ENCODE measurements at places on chromosomes 5 and 9.

GRCh38 chr5:140165101-140165922 is 9.7 kb upstream of the CYSTM1 start:
- DNase-seq, result no peak

- no peak for DNase-seq
These were observed 378.2 kb downstream of the FAM170A start for GRCh38 chr5:120007598-120007997.

GRCh38 chr5:85671223-85671970 is 946.3 kb upstream of the COX7C start:
- no peak for DNase-seq

DNA sequence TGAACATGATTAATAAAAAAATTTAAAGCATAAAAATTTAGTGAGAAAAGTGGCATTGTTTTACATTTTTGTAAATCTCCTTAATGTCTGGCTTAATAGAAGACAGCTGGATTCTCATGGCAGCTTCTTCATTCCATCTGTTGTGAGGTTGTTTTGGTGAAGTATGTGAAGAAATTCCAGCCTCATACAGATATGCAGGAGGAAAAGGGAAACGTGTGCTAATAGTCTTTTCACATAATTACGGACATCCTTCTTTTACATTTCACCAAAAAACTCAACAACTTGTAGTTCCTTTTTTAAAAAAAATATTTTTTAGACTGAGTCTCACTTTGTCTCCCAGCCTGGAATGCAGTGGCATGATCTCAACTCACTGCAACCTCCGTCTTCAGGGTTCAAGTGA is 46.9 kb downstream of the HACD4 start:
- no peak for DNase-seq

- DNase-seq, result no peak
These were observed 474.2 kb downstream of the EFNA5 start for GRCh38 chr5:107196500-107197059.

GRCh38 chr5:5705010-5705409 is 282.5 kb downstream of the ICE1 start:
- peak; percentile 38 for DNase-seq

GRCh38 chr5:32508806-32509805 is 64.6 kb upstream of the ZFR start:
- DNase-seq, result no peak

DNA sequence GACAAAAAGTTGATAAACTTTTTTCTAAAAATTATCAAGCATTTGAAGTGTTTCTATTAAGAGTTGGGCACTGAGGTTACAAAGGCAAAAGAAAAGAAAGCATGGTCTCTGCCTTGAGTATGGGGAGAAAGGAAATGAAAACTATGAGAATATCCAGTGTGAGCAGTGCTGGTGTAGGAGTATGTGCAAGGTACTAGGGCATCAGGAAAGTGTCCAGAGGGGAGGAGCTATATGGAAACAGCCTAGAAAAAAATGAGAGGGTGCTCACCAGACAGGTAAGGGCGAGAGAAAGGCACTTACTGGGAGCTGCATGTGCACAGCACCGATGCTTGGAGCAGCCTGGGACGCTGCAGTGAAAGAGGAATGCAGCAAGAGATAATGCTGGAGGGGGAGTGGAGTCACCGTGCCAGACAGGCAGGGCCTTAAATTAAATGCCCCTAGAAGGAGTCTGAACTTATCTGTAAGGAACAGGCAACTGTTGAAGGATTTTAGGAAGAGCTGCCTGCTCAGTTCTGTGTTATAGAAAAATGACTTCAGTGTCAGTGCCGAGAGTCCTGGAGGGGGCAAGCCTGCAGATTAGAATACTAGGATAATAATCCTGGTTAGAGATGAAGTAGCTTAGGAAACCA is 14.0 kb downstream of the MCC start:
- DNase-seq, result no peak

DNA sequence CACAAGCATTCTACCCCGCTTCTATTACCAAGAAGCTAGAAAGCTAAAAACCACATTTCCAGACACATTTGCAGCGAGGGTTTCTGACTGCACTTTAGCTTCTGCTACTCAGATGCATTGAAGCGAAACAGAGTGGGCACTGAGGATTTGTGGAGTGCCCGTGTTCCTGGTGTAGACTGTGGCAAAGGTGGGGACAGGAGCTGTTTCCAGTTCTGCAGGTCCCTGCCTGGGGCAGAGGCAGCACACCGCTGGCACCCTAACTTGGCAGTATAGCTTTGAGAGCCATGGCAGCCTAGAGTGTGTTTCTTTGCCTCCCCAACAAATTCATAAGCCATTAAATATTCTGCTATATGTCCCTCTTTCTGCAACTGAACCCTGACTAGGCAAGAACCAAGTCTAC is 108.6 kb upstream of the SPOCK1 start:
- no peak for DNase-seq

DNA sequence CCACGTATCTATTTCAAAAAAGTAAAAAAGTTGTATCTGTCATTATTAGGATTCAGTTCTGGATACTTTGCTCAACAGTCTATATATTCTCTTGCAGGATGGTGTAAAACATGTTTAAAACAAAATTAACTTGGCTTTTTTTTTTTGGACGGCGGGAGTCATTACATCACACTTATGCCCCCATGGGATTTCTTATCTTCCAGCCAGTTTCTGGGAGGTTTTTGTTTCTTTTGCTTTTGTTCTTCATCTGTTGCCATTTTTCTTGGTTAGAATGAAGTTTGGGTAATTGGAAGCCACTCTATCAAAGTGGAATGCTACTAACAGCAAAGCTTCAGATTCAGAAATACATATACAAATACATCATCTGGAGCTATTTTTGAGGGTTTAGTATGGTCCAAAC is 1.8 kb upstream of the STARD4 start:
- DNase-seq, result no peak

DNA sequence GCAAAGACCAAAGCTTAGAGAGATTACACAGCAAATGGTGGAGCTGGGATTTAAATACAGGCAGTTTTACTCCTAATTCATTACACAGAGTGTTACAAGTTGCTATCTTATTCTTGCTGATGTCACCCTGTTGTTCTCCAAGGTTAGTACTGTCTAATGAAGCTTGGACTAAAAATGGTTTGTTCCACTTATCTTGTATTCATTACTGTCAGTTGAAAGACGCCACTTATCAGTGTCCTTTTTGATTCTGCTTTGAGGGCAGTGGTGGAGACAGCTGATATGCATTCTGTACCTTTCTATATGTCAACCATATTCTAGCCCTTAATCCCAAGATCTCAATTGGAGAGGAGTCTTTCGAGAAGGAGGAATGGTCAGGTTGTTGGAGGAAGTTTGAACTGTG is 14.0 kb upstream of the DENND4C start:
- no peak for DNase-seq

DNA sequence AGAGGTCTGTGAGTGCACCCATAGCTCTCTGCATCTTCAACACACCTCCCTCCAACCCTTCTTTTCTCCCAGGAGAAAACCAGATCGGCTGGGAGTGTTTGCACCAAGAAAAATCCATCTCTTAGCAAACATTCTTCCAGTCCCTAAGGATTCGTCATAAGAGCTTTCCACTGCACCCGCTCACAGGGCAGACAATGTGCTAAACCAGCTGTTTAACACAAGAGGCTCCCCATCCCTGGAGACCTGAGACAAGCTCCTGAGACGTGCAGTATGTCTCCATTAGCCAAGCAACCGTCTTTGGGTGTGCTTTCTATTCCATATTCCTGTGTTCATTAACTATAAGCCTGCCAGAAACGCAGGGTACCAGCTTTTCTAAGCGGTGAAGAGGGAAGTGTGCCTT is 93.6 kb upstream of the ZNF462 start:
- no peak for DNase-seq

DNA sequence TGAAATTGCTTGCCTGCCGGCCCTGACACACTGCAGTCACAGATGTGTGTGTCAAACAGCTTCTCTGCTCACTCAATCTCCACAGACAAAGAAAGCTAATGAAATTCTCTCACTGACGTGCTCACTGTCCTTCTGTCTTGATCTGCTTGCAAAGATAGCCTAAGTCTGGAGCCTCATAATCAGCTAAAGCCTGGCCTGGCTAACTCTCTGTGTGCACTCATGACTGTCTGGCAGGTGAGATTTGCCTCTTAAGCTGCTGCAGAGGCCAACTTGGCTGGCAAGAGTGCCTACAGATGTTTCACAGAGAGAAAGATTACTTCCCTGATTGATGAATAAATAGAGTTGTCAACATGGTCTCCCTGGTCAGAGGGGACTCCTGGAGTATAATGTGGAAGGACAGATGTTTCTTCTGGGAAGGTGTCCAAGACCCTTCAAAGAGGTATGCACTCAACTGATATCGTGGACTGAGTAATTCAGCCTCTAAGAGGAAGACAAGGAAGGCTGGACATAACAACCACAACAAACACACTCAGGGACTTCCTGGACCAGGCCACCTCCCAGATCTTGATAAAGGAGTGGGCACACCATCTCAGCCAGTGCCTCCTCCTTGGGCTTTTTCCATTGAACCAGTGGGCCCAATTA is 362.0 kb downstream of the SPOCK1 start:
- DNase-seq, result peak; percentile 23

- no peak for DNase-seq
These were observed 1032.7 kb downstream of the NR2F1-AS1 start for GRCh38 chr5:92548346-92548745.

GRCh38 chr5:96431376-96432187 is 1.5 kb downstream of the PCSK1 start:
- peak; percentile 55 for DNase-seq

- no peak for DNase-seq
These were observed 54.4 kb upstream of the SH3PXD2B start for GRCh38 chr5:172508471-172509404.

DNA sequence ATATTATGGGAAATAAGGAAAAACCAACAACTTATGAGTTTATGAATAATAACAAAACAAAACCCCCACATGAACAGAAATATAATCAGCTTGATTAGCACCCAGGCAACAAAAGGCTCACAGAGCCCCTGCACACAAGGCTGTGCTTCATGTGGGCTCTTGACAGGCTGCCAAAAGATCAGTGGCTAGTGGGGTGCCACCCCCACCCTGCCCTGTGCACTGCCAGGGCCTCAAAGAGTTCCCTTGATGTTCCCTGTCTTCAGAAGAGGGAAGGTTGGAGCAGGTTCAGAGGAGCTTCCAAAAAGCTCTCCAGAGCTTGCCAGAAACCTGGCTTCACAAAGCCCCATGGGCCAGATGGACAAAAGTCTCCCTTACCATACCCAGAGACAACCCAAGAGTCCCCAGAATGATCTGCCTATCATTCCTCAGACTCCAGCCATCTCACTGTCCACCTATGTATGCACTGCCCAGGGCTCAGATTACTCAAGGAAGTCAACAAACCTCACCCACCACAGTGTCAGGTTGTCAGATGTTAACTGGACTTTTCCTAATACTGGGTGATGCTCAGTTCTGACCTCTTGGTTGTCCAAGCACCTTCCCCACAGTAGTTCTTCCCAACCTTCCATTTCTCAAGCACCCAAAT is 87.5 kb downstream of the SIL1 start:
- DNase-seq, result peak; percentile 11

GRCh38 chr5:77298146-77298545 is 87.7 kb downstream of the PDE8B start:
- no peak for DNase-seq

- no peak for DNase-seq
These were observed 233.4 kb upstream of the ST8SIA4 start for GRCh38 chr5:101136454-101136853.

GRCh38 chr9:71349218-71349617 is 227.8 kb upstream of the TRPM3 start:
- no peak for DNase-seq

- peak; percentile 4 for DNase-seq
These were observed 232.8 kb upstream of the ZNF608 start for GRCh38 chr5:124979251-124979650.

DNA sequence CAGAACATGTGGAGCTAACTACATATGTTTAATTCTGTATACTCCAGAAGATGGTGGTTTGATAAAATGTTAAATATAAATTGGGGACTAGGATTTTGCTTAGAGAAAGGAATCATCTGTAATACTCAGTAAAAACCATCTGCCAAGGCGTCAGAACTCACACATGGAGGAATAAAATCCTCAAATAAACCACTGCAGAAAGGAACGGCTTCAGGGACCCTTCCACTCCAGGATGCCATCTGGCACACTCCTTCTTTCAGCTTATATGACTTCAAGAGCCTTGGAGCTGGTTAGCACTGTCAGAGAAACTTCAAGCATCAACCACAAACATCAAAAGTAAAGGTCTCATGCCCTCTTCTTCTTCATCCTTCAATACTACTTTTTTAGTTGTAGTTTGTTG is 360.6 kb downstream of the PLK2 start:
- DNase-seq, result no peak

DNA sequence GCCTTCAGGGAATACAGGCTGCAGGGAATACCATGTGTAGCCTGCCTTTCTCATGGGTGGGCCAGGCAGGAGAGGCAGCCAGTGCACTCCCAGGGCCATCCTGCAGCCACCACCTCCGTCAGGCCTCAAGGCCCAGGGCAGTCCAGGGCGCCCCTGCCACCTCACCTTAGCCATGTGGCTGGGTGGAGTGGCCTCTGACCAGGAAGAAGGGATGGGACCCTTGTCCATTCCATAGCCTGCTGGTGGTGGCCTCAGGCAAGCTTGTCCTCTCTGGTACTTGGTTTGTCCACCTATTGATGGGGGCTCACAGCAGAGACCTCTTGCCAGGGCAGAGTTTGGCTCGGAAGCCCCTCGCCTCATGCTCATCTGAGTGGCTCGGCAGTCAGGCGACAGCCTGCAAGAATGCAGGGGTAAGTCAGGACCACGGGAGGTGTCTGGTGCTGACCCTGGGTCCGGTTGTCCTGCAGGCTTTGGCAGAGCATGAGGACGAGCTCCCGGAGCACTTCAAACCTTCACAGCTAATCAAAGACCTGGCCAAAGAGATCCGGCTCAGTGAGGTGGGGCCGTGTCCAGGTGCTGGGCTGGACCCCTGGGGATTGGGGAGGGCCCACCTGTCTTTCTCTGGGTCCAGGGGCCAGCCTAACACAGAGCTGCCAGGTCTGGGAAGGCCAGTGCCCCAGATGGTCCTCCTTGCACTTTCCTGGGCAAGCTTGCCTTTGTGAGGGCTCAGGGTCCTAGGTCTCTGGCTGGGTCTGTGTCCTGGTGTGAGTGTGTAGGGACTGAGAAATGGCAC is 82.9 kb downstream of the PHF2 start:
- no peak for DNase-seq

DNA sequence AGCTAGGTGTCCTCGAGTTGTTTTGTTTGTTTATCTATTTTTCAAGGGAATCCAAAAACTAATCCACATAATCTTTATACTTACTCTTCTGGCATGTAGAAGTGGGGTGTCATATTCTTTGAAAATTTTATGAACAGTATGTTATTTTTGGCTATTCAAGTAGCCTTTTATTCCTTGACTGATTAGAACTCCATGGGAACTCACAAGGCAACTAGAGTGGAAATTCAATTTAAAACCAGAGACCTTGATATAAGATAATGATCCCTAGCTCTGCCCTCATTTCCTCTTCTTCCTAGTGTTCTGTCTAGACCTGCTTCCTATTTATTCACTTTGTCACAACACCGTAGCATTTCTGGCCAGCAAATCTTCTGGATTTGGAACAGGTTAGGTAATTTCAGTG is 1123.7 kb upstream of the C9orf72 start:
- DNase-seq, result no peak

- DNase-seq, result no peak
These were observed 11.3 kb downstream of the RGS14 start for GRCh38 chr5:177368869-177369644.

GRCh38 chr9:117511852-117512481 is 97.1 kb upstream of the ASTN2 start:
- DNase-seq, result no peak

GRCh38 chr5:129804705-129805104 is 56.8 kb downstream of the MINAR2 start:
- DNase-seq, result peak; percentile 21

- no peak for DNase-seq
These were observed 266.2 kb upstream of the CYLC2 start for GRCh38 chr9:102728946-102729345.

- DNase-seq, result no peak
These were observed 60.2 kb upstream of the PCSK5 start for GRCh38 chr9:75830303-75830702.

Data from NCI-H510A treated with DMSO at 0.1 percent for 48 hours (cell line).